ENCODE measurements at places on chromosomes 16 and 17.

GRCh38 chr16:27463741-27464591, 62.0 kb downstream of the IL21R start:
- peak overlapping the region; percentile 59 for H3K27ac ChIP-seq
- H3K27me3 ChIP-seq, result no peaks in the 10 kb centered on the region
- peaks cover 8% of the 10 kb centered on the region for H3K36me3 ChIP-seq
- DNase-seq, result no peak

GRCh38 chr17:31446195-31446967, 54.9 kb downstream of the RAB11FIP4 start:
- no peaks in the 10 kb centered on the region for H3K4me1 ChIP-seq
- H3K27ac ChIP-seq, result no peak overlapping the region
- no peaks in the 10 kb centered on the region for H3K36me3 ChIP-seq
- no peak overlapping the region for H3K4me3 ChIP-seq

- no peaks in the 10 kb centered on the region for H3K4me1 ChIP-seq
- H3K36me3 ChIP-seq, result no peaks in the 10 kb centered on the region
- no peak for DNase-seq
Measured at GRCh38 chr16:87254734-87255133, 62.5 kb downstream of the C16orf95 start.

- H3K36me3 ChIP-seq, result no peaks in the 10 kb centered on the region
- no peaks in the 10 kb centered on the region for H3K4me1 ChIP-seq
- H3K27me3 ChIP-seq, result no peaks in the 10 kb centered on the region
- DNase-seq, result no peak
- no peak overlapping the region for H3K4me3 ChIP-seq
- no peak overlapping the region for H3K27ac ChIP-seq
Measured at GRCh38 chr16:68943961-68944360, 100.6 kb downstream of the TANGO6 start.

DNA sequence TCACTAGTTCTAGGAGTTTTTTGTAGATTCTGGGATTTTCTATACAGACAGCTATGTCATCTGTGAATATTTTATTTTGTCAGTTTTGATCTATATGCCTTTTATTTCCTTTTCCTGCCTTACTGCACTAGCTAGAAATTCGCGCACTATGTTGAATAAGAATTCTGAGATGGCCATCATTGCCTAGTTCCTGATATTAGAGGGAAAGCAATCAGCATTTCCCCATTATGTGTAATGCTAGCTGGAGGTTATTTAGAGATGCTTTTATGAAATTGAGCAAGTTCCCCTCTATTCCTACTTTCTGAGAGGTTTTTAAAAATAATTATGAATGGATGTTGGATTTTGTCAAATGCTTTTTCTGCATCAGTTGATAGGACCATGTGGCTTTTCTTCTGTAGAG, 23.8 kb downstream of the MPRIP start:
- no peaks in the 10 kb centered on the region for H3K36me3 ChIP-seq
- H3K4me1 ChIP-seq, result peaks cover 9% of the 10 kb centered on the region
- H3K4me3 ChIP-seq, result no peak overlapping the region
- DNase-seq, result no peak
- no peaks in the 10 kb centered on the region for H3K27me3 ChIP-seq

DNA sequence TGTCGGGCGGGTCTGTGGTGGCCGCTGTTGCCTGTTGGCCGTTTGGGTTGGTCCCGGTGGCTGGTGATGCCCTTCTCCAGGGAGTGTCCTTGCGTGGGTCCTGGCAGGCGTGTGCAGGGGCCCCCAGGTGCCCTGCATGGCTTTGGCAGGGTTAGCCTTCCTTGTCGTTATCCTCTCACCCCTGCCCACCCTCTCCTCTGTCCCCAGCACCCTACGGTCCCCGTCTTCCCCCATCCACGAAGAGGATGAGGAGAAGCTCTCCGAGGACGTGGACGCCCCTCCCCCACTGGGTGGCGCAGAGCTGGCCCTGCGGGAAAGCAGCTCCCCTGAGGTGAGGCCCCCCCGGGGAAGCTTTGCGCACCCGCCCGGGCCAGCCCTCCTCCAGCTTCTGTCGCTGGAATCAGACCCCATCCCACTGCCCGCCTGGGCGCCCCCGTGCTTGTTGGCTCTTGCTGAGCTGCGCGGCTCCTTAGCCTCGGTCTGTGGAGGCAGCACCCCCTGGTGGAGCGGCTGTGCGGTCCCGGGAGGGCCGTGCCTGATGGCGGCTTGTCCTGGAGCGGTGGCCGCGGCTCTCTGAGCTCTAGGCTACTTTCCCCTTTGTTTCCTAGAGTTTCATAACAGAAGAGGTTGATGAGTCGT, 10.6 kb upstream of the NUDT16L1 start:
- H3K36me3 ChIP-seq, result no peaks in the 10 kb centered on the region
- DNase-seq, result no peak
- H3K27ac ChIP-seq, result peak overlapping the region; percentile 25
- no peaks in the 10 kb centered on the region for H3K27me3 ChIP-seq
- no peaks in the 10 kb centered on the region for H3K4me1 ChIP-seq

GRCh38 chr16:66478733-66479511, 51.8 kb downstream of the BEAN1 start:
- peak overlapping the region; percentile 16 for H3K4me3 ChIP-seq
- peak; percentile 76 for DNase-seq
- H3K27ac ChIP-seq, result no peak overlapping the region
- peaks cover 21% of the 10 kb centered on the region for H3K4me1 ChIP-seq
- H3K27me3 ChIP-seq, result no peaks in the 10 kb centered on the region
